Right atrium auricular region (tissue), 2 donors: ENCODE measurements at places on chromosomes 7 and 10. TPM values are rescaled to one million over a fixed set of nuclear protein-coding genes. Genes with fewer than 3 reads are reported as not detected.

The ACHE gene
- 5.4 TPM for total RNA-seq

The LGI1 gene
- total RNA-seq, result 0.44 TPM

The HOGA1 gene
- total RNA-seq, result 17.6 TPM

The COL13A1 gene
- 11.8 TPM for total RNA-seq

DNA sequence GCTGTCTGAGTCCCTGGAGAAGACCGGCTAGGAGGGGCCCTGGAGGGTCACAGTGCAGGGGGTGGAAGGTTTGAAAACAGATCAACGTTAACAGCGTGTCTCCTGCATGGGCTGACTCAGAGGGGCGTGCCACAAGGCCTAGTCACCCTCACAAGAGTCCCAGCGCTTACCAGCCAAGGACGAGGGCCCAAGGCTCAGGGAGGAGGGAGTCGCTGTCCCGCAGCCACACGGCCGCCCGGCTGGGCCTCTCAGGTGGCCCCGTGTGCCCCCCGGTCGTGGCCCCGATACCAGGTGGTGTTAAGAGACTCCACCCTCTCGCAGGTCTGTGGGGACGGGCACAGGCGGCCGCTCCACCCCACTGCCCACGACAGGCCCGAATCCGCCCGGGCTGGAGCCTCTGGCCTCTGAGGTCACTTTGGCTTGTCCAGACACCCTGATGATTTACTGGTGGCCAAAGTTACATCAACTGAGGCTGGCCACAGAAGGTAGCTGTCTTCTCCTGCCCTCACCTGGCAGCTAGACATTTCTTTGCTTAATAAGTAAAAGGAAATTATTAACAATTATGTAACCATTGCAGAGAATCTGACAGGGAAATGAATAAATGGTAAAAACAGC is 34.0 kb downstream of the FAM20C start:
- no peak for DNase-seq
- no peak overlapping the region for H3K27ac ChIP-seq
- H3K36me3 ChIP-seq, result no peaks in the 10 kb centered on the region
- H3K27me3 ChIP-seq, result no peaks in the 10 kb centered on the region
- peaks cover 31% of the 10 kb centered on the region for H3K4me1 ChIP-seq
- no peak overlapping the region for H3K4me3 ChIP-seq

DNA sequence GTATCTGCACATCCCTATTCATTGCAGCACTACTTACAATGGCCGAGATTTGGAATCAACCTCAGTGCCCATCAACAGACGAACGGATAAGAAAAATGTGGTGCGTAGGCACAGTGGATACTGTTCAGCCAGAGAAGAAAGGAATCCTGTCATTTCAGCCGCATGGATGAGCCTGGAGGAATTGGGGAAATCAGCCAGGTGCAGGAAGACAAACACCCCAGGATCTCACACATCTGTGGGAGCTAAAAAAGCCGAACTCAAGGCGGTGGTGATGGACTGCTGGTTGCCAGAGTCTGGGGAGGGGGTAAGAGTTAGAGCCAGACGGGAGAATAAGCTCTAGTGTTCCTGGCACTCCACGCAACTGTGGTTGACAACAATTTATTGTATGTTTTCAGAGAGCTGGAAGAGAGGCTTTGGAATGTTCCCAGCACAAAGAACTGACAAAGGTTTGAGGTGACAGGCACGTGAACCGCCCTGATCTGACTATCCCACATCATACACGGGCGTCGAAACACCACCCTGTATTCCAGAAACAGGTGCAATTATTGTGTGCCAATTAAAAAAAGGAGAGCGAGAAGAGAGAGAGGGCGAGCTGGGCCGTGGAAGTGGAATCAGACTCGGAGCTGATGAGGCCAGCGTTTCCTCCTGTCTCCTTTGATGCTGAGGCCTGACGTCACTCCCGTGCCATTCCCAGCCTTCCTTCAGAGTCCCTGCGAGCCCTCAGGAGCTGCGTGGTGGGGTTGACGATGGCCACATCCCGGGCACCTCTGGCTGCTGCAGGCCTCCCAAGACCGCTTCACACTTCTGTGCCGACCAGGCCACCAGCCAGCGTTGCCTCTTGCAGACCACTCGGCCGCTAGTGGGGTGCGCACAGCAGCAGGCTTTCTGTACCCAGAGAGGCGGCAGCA is 189.5 kb downstream of the DNAJB6 start:
- no peak for DNase-seq
- no peak overlapping the region for H3K4me3 ChIP-seq
- no peaks in the 10 kb centered on the region for H3K27me3 ChIP-seq
- H3K27ac ChIP-seq, result no peak overlapping the region
- no peaks in the 10 kb centered on the region for H3K36me3 ChIP-seq

GRCh38 chr10:49323171-49323895 is 24.4 kb downstream of the C10orf71 start:
- H3K36me3 ChIP-seq, result peaks cover 32% of the 10 kb centered on the region
- H3K4me3 ChIP-seq, result no peak overlapping the region
- H3K27ac ChIP-seq, result peak overlapping the region; percentile 78

DNA sequence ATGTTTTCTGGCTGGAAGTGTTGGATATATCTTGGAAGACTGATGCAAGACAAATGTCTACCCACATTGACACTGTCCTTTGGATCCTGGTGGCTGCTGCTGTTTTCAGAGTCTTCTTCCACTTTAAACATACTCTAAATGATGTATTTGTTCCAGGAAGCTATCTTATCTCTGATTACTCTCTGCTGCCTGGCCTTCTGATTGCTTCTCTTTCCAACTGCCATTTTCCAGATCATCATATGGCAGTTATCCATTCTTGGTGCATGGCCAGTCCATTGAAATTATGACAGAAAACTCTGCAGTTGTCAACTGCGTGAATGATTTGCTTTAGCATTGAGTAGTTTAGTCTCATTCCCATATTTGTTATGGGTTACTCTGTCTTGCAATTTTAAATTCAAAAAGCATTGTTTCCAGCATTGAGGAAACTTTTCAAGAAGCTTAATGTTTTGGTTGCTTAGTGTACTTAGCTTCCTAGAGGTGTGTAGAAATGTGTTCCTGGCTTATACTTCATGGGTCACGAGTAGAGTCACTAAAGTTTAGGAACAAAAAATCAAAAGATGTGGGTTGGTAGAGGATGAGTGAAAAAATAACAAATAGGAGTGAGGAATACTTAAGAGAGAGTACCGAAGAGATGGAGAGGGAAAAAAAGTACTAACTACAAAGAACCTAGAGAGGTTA is 268.3 kb upstream of the MTPN start:
- no peaks in the 10 kb centered on the region for H3K36me3 ChIP-seq
- no peak for DNase-seq
- H3K27ac ChIP-seq, result no peak overlapping the region
- no peaks in the 10 kb centered on the region for H3K27me3 ChIP-seq
- no peak overlapping the region for H3K4me3 ChIP-seq

DNA sequence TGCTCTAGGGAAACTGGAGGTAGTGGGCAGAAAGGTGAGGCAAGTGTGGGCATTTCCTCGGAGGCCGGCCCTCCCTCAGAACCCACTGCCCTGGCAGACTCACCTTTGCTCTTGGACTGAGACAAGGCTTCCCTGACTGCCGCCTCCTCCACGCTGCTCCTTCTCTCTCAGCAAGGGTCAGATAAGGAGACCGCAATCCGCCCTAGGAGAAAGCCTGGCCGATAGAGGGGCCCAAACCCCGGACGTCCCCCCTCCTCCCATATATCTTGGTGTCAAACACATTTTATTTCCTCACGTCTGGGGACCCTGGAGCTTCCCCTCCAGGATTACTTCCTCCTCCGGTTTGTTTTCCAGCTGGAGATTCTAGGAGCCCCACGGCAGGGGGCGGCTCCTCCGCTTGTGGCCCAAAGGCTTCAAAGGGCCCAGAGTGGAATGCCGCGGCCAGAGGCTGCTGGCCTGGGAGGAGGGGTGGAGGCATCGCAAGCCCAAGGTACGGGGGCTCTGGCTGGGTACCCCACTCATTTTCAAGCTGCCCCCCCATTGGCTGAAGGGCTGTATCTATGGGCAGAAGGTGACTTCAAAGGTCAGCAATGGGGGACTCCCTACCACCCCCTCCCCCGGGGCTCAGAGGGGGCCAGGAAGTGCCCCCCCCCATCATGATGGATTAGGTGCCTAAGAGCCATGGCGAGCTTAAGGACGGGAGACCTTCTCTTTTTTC is 31.7 kb upstream of the LBX1 start:
- H3K4me1 ChIP-seq, result no peaks in the 10 kb centered on the region
- no peaks in the 10 kb centered on the region for H3K27me3 ChIP-seq
- no peak for DNase-seq
- H3K36me3 ChIP-seq, result no peaks in the 10 kb centered on the region
- no peak overlapping the region for H3K4me3 ChIP-seq
